Substantia nigra (tissue), 51 donors: ENCODE measurements at places on chromosomes 4 and X.

DNA sequence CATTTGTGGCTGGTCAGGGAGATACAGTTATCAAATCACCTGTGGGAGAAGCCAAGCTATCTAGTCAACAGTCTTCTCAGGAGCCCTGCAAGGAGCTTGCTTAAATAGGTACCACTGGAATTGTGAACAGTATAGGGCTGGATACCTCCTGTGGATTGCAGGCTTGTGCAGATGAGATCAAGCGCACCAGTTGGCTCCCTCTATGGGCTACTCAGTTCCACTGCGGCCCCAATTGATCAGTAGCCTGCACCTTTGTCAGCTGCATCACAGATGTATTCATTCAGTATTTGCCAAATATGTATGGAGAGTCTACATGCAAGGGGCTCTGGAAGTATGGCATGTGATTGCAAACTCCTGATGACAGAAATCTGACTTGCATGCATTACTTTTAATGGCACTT, 28.6 kb downstream of the TEX13A start:
- no peak for DNase-seq

- no peak for DNase-seq
These were observed 389.5 kb upstream of the GRID2 start for GRCh38 chr4:91914176-91914804.

DNA sequence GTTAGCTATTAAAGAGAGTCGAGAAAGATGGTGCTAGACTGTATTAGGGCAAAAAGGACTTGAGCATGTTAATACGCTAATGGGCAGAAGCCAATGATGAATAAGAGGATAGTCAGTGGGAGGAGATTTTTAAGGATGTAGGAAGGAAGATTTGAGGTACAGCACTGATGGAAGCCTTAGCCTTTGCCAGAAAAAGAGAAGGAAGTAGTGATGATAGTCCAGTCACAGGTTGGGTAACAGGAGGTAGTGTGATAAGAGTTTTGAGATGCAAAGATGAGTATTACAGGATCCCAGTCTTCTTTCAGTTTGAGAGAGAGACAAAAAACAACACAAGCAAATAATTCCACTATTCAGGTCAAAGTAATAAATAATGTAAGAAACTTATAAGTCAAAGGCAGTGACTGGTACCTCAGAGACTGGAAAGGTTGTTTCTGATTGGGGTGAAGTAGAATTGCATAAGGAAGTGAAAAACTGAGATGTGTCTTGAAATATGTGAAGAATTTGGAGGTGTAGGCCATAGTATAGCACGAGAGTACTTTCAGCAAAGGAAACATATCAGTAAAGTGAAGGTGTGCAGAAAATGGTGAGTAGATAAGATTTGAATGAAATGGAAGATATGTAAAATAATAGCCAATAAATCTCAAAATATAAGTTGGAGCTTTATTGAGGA, 22.1 kb upstream of the NDNF start:
- DNase-seq, result no peak

- DNase-seq, result no peak
These were observed 710.0 kb downstream of the CCSER1 start for GRCh38 chr4:90837241-90837640.

- DNase-seq, result no peak
These were observed 50.0 kb upstream of the AADAT start for GRCh38 chr4:170139764-170140163.

DNA sequence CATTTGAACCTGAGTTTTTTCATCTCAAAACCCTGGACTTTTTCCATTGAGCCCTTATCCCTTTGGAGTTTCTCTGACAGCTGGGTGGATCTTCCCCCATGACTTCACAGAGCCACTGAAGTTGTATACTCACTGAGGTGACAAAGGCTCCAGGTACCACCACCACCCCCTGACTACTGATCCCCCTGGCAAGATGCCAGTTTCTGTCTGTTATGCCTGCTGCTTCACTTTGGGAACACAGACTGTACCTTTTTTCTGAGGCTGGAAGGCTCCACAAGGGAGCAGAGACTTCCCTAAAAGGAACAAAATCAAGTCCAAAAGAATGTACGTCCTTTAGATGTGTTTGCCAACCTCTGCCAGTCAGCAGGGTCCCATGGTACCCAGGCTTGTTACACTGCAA, 160.3 kb upstream of the JADE1 start:
- no peak for DNase-seq

DNA sequence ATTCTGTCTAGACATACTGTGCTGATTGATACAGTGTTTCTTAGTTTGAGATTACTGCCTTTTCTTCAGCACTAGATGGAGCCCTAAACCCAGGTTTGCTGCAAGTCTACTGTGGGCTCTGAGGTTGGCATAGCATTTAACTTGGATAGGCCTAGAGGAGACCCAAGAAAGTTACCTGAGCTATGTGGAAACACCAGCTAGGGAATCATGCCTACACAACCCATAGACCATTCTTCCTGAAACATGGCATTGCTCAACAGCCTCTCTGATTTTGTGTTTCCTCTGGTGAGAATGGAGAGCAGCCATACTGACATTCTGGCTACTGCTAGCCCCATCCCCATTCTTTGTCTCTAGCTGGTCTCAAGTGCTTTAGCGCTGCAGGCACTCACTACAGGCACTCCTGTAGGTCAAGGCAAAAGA, 287.7 kb upstream of the PCDH18 start:
- DNase-seq, result no peak

- DNase-seq, result no peak
These were observed 195.7 kb upstream of the ANK2 start for GRCh38 chr4:112853662-112854256.

GRCh38 chrX:100409610-100410590, at the start of gene PCDH19:
TSS of gene PCDH19 (minus strand) at chrX:100410273. CDS start at chrX:100408597, 1,676 bp downstream.
- peak; percentile 1 for DNase-seq

GRCh38 chr4:150720973-150721518, 139.1 kb downstream of the MAB21L2 start:
- no peak for DNase-seq

DNA sequence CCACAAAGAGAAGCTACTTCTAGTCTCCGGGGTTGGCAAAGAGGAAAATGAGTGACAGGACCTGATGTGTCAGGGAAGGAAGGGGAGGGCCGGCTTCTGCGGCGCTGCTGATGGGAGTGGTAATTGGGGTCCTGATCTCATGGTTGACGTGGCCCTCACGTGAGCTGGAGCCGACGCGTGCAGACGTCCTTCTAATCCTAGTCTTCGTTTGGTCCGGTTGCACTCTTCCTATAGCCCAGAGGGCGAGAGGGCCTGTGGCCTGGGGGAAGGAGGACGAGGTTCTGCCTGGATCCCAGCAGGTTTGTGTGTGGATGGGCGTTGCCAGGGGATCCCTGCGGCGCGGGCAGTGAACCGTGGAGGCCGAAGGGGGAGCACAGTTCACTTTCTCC, at the start of gene ARMCX1:
TSS of gene ARMCX1 (plus strand) at position 186 of the 389 bp plus-strand sequence. CDS start 2,384 bp downstream, outside the sequence.
- DNase-seq, result peak; percentile 33

DNA sequence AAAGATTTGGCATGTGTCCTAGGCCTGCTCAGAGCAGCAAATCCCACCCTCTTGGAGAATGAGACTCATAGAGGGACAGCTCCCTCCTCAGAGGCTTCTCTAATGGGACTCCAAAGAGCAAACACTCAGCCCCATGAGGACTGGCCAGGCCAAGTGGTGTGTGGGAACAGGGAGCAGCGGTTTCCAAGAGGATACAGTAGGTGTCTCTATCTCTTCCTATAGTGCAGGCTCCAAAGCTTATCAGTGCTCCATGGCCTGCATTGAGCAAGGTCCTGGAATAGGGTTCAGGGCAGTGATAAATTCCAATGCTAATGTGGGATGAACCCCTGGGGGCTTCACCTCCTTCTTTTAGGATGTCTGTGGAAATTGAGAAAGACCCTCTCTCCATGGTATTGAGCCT, 15.7 kb upstream of the MAGEA10 start:
- no peak for DNase-seq

- no peak for DNase-seq
These were observed 8.5 kb upstream of the ARMCX2 start for GRCh38 chrX:101668143-101668542.

- no peak for DNase-seq
These were observed 63.6 kb downstream of the STARD8 start for GRCh38 chrX:68710870-68711576.

- DNase-seq, result no peak
These were observed 8.0 kb downstream of the KLF3 start for GRCh38 chr4:38672074-38672396.

DNA sequence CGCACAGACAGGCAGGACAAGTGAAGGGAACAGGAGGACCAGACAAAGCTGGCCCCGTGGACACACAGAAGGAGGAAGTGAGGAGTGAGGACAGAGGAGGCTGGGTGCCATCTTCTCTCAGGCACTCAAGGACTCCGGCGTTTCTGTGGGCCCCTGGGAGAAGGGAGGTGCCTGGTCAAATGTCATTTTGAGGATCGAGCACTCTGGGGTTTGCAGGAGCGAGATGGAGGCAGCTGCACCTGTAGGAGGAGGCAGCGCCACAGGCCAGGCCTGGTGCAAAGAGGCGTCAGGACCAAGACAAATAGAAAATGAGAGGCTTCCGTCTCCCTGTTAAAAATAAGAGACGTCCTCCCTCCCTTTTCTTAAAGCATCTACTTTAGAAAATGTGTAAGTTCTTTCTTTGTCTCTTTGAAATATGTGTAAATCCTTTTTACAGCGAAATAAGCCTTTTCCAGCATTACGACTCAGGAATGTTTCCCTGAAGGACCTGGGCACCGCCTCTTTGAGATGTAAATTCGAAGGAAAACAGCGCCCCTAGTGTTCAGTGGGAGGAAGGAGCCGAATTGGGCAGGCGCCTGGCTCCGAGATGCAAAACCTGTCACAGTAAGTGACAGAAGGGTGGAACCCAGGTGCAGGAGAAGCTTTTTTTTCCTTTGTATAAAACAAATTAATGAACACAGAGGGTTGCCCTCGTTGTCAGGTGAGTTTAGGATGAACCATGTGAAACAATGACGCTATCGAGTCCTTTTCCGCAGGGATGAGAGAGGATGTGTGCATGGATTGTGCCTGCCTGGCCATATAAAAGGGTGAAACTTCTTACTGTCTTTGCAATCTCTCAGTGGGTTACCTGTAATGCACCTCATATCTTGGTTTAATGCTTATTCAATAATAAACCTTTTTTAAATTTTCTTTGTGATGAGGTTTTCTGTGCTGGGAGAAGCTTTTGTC, 1.4 kb upstream of the C4orf50 start:
- DNase-seq, result no peak
